ENCODE measurements at places on chromosomes 2 and 18.

- no peak for DNase-seq
Measured at GRCh38 chr2:64126601-64127000, 17.6 kb downstream of the PELI1 start.

DNA sequence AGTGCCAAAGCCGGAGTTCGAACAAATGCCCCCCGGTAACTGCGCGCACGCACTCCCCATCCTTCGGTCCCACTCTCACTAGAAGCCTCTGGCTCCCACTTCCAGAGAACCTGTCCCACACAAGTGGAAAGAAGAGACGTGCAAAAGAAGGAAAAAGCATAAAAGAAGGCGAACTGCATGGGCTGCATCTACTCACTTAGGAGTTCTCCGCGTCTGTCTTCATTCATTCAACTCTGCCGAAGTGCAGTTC lies 312 bp downstream of the NR4A2 start:
- no peak for DNase-seq

DNA sequence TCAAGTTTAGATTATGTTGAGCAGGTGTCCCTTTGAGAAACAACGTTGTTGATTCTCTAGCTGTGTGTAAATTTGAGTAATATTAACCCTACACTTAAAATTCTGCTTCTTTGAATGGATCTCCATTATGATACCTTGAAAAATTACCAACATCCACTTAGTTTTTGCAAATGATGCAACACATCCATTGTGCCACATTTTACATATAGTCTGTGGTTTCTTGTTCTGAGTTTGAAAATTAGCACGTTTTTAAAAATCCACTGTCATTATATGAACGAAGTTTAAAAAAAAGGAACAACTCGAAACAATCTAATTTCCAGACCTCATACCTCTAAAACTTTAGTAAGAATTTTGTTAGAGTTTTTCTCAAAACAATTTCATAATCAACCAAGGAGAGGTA lies 37.7 kb downstream of the PIK3C3 start:
- no peak for DNase-seq

GRCh38 chr18:56709463-56709862 lies 58.3 kb downstream of the WDR7 start:
- peak; percentile 58 for DNase-seq

GRCh38 chr2:196268025-196268424 lies 96.6 kb upstream of the STK17B start:
- DNase-seq: no peak

- DNase-seq: no peak
Measured at GRCh38 chr2:39696838-39697237, 31.1 kb downstream of the TMEM178A start.

DNA sequence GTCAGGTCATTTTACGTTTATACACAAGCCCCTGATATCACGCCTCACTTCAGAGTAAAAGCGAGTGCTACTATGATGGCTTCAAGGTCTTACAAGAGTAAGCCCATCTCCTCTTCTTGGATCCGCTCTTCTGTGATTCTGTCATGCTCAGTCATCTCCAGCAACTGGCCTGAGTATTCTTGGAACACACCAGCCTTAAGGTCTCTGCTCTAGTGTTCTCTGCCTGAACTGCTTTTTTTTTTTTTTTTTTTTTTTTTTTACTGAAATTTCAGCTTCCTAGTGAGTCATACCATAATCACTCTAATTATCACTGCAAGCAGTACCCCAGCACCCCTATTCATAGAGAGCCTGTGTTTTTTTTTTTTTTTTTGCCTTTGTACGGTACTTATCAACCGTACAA lies 1228.9 kb downstream of the CNTNAP5 start:
- DNase-seq: no peak

DNA sequence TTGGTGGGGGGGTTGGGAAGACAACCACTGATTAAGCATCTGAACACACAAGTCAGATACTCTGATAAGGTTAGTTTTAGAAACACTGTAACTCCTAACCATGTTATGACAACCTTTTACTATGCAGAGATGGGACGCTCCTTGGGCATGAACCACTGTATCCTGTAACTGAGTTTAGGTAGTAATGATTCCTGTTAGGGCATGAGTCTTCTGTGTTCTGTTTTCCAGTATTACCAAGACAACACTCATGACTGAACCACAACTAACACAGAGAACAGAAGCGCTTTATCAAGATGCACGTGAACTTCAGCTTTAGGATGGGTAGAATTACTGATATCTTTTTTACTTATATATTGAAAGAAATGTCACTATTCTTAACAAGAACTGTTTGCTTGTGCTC lies 14.1 kb upstream of the CREB1 start:
- no peak for DNase-seq

DNA sequence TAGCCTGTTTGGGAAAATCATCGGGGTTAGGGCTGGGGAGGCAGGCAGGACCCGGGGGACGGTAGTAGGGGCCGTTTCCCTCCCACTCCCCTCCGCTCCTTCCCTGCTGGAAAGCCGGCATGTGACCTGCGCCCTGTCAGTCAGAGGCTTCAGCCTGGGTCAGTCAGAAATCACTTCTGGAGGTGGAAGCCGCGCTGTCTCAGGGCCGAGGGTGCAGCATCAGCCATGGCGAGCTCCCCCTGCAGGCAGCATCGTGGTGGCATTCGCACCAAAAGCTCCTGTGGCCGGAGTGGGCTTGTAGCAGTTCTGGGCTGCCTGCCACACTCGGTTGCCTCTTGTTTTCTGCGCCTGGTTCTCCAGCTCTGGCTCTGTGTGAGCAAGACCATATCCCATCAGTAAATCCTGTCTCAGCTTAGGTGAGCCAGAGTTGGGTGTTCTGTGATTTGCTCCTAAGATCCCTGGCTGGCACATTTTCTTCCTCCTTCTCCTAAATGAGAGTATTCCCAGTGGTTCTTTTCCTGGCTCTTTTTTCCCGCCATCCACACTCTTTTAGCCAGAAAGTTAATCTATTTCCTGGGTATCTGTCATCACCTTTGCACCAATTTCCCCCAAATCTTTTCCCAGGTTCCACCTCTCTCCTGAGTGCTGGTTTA lies 123.9 kb upstream of the CD302 start:
- peak; percentile 78 for DNase-seq

DNA sequence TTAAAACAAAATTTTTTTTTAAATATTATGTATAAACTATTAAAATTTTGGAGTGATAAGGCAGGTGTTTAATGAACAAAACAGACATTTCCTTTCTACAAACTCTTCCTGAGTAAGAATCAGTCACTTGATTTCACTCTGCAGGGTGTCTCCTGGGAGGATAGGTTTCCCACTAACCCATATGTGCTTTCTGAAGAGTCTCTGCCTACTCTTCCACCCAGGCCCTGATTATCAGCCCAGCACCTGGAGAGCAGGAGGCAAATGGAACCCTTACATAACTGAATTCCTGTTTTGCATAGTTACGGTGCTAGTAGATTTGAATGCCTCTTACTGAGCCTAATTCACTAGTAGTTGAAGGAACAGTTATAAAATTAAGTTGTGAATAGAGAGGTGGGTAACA lies 1718.6 kb downstream of the SUCLG1 start:
- DNase-seq: no peak

DNA sequence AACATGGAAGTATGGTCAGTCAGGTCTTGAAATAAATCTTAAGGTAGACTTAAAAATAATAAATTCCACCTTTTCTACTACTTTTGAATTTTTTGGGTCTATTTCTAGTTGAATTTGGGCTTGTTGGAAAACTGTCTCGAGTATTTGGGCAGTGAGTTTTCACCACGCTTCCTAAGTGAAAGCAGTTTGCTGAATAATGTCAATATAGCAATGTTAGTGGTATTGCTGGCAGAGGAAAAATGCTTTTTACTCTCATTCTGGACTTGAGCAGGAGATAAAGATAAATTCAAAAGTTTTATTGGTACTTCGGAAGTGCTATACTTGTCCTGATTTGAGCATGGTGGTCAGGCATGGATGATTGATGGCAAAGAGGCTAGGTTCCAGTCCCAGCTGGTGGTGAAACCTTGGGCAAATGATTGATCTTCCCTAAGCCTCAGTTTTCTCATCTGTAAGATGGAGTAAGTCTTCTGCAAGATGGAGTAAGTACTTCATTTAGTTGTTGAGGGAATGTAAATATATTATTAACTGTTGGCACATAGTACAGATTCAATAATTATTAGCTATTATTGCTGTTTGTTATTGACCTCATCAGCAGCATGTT lies 503.5 kb upstream of the ZEB2 start:
- DNase-seq: no peak

DNA sequence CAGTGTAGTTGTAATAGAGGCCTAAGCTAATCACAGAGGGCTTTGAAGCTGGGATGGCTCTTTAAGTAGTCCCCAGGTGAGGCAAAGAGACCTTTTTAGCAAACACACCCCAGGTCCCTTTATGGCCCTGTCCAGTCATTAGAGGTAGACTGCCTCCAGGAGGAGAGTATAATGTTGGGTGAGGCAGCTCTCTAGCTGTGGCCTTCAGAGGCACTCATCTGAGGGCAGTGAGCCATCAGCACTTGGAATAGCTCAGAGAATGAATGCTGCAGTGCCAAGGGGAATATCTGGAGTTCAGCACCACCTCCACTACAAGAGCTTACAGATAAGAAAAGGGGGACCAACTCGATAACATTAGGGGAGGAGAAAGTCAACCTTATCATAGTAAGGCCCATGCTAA lies 52.8 kb downstream of the UNC80 start:
- DNase-seq: no peak

GRCh38 chr2:16522031-16522831 lies 143.4 kb downstream of the CYRIA start:
- no peak for DNase-seq

GRCh38 chr18:5840025-5840424 lies 55.3 kb downstream of the TMEM200C start:
- DNase-seq: no peak

DNA sequence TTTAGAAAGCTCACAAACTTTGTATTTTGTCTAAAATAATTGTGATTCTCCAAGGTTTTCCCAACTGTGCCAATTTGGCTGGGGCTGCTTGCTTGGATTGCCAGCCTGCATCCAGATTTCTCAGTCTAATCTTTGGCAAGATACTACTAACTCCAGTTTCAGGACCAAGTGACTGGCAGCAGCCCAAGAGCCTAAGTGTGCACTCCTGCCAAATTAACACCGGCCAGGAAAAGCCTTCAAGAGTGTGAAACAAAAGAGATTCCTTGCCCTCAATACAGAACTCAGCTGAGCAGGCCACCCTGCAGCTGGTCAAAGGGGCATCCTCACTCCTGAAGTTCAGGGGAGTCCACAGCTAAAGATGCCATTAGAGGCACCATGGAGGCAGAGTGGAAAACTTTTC lies 589.0 kb upstream of the ACVR2A start:
- no peak for DNase-seq

DNA sequence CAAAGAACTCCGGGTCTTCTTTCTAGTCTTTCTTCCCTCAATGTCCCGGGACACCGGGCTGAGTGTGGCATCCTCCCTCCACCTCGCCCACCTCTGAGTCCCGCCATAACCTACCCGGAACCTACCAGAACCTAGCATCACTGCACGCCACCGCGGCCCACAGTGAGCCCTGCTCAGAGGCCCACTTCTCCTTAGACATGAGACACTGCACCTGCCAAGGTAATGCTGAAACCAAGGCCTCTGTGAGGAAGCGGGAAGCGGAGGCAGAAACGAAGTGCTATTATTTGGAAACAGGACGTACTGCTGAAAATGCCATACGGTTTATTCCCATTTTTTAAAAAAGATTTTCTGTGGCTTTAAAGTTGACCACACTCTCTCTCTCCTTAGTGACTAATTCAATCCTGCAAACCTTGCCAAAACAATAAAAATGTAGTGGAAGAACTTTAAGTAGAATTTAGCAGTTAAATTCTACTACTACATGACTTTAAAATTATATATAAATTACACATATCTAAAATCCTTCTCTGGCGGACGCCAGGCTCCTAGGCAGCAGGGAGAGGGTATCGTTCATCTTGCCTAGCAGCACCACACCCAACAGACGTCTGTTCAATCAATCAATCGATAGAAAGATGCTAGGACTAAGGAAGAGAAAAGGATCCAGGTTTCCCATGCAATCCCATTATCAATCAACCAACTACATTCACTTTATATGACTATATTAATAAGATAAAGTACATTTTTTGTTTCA lies 82.0 kb downstream of the ZNF516 start:
- no peak for DNase-seq

GRCh38 chr2:46722142-46722541 lies 193.5 kb downstream of the MCFD2 start:
- no peak for DNase-seq

GRCh38 chr2:230939691-230940470 lies 14.8 kb upstream of the GPR55 start:
- DNase-seq: no peak

- no peak for DNase-seq
Measured at GRCh38 chr2:164456619-164457018, 164.7 kb downstream of the GRB14 start.

DNA sequence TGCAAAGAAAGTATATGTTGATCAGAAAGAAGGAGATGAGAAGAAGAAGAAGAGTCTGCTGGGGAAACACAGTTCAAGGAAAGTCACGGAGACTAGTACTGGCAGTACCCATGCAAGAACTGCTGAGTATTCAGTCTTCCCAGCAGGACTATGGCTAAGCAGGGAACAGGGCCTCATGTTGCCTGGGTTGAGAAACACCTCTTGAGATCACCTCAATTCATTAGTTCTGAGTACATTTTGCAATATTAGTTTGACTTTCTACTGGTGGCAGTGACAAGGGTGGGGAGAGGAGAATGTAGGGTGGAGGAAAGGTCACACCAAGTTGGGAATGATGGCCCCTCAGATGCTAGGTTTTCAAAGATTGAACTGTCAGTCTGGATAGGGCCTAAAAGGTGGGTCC lies 50.5 kb downstream of the MRPL33 start:
- no peak for DNase-seq

- DNase-seq: no peak
Measured at GRCh38 chr2:101410746-101411145, 23.4 kb upstream of the CREG2 start.

DNA sequence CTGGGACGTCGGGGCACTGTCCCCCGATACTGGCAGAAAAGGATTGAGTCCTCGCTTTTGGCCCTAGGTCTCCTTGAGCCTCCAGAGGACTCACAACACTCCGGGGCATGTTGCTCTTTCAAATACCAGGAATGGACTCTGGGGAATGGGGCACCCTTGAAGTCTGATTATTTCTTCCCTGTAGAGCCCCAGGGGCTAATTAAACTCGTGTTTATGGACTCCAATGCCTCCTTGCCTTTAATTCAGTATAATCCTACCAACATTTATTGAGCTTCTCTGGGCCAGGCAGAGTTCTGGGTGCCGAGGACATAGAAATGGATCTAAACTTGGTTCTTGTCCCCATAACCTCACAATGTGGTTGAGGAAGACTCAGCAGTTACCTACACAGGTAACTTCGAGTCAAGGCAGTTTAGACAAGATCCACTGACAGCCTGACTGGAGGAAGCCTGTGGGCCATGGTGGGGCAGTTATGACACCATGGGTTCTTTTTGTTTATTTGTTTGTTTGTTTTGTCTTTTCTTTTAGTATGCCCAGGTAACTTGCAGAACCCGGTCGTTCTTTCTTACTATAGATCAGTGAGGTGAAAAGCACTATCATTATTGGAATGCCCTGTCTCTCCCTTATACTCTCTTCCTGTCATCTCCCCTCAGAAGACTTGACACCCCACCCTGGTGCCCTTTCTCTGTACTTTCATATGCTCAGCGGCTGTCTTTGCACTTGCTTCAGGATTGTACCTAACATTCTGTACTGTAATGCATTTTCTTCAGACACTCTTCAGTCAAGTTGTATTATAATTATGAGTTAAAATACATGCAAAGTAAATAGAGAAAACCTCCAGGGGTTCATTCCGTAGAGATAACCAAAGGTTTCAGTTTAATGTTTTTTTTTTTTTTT lies 3.2 kb downstream of the CFLAR start:
- peak; percentile 64 for DNase-seq
